ENCODE measurements at places on chromosomes 16 and 17. TPM values are rescaled to one million over a fixed set of nuclear protein-coding genes. Genes with fewer than 3 reads are reported as not detected.

PLA2G10 gene
- not detected for total RNA-seq

HGS gene
- total RNA-seq, result 69.7 TPM

SMIM36 gene
- not detected for total RNA-seq

DHRS7C gene
- total RNA-seq, result not detected

RAD51C gene
- total RNA-seq, result 17.2 TPM

ERN2 gene
- total RNA-seq, result not detected

DCUN1D3 gene
- total RNA-seq, result 35.0 TPM

OTOP2 gene
- not detected for total RNA-seq

RDM1 gene
- total RNA-seq, result 0.09 TPM

EFCAB5 gene
- 0.57 TPM for total RNA-seq

KRTAP4-3 gene
- total RNA-seq, result not detected

PYY gene
- total RNA-seq, result not detected

All from smooth muscle cell of bladder (primary cell).